Stimulated activated CD4-positive, alpha-beta T cell treated with anti-CD3 and anti-CD28 coated beads, Interleukin-15, amount 100 ng/mL, for 1 hour (primary cell): ENCODE measurements at places on chromosomes 5 and 9.

DNA sequence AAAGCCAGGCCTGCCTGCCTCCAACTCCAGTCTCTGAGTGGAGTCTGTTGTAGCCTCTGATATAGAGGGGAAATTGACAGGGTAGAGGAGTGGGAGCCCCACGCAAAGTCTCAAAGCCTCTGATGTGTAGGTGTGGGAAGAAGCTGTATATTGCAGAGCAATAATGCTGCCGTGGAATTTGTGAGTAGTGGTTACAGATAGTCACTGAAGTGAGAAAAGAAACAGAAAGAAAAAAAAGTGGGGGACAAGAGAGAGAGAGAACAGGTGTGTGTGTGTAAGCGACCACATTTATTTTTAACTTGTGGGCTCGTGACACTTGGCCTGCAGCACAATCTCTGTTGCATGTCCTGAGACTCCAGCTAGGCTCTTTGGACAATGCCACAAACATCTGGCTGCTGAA is 227.8 kb downstream of the NSG2 start:
- no peak for DNase-seq

DNA sequence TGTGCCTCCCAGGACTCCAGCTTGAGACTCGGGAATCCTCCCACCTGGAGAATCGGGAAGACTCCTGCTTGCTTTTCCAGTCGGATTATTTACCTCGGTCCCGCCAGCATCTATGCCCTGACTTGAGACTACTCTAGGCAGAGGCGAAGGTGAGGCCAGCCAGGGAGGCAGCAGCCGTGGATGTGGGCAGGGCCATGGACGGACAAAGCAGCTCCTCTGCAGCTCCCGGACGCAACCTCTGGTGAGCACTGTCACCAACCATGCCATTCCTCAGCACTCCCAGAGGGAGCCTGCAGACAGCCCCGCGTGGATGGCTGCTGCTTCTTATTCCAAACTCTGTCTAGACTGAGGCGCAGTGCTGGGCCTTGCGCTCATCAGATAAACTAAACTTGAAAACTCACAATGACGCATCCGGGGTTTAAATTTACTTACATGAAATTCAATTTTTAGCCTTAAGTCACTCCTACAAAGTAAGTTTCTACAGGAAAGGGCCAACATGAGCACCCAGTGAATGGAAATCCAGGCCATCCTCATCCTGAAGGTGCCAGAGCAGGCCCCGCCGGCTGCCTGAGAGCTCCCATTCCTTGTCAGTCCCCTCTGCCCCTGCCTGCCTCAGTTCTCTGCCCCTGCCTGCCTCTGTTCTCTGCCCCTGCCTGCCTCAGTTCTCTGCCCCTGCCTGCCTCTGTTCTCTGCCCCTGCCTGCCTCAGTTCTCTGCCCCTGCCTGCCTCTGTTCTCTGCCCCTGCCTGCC is 17.8 kb downstream of the MED10 start:
- DNase-seq: no peak

- no peak for DNase-seq
Observed at GRCh38 chr9:110912419-110913291, 125.6 kb downstream of the LPAR1 start.

GRCh38 chr5:74296685-74297408 is 343.7 kb downstream of the ENC1 start:
- no peak for DNase-seq

- DNase-seq: no peak
Observed at GRCh38 chr9:76032038-76032796, 141.7 kb downstream of the PCSK5 start.

DNA sequence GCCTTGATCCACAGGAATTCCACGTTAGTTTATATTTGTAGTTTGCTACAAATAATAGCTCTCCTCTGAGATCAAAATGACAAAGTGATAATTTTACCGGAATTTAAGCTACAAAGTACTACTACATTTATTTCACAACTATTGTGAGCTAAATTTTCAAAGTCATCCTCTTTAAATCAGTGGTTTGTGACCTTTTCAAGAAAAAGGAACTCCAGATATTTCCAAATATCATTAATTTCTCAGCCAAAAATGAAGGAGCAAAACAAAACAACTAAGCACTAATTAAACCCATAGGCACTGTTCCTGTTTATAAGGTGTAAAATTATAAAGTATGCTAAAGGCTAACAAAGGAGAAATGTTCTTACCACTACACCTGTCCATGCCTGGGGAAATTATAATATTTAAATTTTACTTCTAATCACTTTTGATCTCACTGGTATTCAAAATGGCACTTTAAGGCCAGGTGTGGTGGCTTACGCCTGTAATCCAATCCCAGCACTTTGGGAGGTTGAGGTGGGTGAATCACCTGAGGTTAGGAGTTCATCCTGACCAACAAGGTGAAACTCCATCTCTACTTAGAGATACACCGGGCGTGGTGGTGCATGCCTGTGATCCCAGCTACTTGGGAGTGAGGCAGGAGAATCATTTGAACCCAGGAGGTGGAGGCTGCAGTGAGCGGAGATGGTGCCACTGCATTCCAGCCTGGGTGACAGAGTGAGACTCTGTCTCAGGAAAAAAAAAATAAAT is 77.5 kb downstream of the CEMIP2 start:
- DNase-seq: no peak

DNA sequence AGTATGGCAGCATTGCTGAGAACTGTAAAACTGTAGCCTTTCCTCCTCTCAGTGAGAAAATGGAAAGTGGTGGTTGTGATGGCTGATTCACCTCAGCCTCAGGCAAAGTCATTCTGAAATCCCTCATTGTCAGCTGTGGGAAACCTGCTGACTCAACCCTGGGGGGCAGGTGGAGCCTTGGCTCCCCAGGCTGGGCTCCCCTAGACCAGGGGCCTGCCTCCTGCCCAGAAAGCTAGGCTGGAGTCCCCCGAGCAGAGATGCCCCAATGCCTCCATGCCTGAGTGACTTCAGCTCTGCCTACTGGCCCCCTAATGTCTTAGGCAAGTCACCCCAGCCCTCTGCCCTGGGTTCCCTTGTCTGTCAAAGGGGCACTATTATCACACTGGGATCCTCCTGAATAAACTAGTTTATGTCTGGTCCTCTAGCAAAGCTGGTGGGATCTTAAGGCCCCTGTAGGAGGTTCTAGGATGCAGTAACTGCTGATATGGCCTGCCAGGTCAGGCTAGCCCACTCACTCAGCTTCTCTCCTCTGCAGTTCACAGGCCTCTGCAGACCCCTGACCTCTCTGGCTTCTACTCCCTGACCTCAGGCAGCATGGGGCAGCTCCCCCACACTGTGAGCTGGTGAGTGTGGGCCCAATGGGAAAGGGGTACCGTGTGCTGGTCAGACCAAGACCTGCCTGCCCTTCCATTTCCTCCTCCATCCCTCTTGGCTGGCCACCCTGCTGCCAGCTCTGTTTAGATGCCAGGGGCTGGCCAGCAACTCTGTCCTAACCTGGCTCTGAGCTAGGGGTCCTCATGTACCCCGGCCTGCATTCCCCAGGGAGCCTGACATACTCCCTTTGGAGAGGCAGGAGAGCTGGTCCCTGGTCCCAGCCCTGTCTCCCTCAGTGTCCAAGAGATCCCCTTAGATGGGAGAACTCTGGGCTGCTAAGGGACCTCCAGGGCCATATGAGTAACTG is 24.2 kb downstream of the TCF7 start:
- DNase-seq: no peak

- DNase-seq: no peak
Observed at GRCh38 chr9:95074632-95075031, 242.9 kb downstream of the FANCC start.
